ENCODE measurements at places on chromosomes 7 and 10.

DNA sequence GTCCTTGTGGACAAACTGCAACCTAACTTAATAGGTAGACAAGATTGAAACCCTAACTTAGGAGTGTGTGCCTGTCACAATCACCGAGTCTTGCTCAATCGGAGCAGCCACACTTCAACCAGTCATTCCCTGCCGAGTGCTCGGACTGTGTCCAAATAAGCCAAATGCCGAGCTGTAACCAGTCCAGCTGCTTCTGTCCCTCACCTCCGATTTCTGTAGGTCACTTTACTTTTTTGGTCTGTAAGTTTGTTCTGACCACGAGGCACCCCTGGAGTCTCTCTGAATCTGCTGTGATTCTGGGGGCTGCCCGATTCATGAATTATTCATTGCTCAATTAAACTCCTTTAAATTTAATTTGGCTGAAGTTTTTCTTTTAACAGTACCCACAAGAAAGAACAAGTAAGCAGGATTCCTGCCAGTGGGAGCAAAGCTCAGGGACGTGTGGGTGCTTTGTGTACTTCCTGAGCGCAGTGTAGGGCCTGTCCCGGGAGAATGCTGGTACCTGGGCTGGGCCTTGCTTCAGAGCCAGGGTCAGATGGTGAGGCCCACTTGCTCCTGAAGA is 140.1 kb downstream of the ACTR3B start:
- peak; percentile 83 for DNase-seq

GRCh38 chr7:36100226-36100625 is 52.8 kb upstream of the EEPD1 start:
- DNase-seq = peak; percentile 24

- DNase-seq = peak; percentile 84
Measured at GRCh38 chr7:139016931-139017511, 18.8 kb downstream of the ZC3HAV1L start.

DNA sequence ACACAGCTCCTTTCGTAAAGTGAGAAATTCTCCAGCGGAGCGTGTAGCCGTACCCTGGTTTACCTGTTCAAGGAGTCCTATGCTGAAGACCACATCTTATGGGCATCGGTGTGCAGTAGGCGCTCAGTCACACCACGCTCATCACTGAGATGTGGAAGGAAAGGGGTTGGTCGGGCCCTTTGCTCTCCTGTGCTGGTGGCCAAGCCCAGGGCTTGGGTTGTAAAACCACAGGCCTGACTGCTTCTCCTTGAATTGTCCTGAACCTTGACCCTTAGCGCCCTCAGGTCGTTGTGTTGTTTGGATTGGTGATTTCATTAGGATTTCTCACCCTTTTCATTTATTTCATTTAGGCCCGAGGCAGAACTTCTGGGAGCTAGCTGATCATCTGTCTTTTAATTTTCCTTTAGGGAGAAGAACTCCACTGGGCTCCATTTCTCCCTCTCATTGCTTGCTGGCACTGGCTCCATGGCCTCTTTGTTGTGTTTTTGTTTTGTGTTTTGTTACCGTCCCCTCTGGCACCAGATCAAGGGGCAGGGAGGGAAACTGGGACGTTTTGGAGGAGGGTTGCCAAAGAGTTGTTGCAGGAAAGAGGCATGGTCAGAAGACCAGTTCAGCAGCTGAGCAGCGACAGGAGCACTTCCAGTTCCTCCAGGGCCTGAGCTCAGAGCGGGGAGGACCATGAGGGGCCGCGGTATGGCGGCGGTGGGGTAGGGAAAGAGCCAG is 511.4 kb upstream of the GALNT17 start:
- DNase-seq = no peak

DNA sequence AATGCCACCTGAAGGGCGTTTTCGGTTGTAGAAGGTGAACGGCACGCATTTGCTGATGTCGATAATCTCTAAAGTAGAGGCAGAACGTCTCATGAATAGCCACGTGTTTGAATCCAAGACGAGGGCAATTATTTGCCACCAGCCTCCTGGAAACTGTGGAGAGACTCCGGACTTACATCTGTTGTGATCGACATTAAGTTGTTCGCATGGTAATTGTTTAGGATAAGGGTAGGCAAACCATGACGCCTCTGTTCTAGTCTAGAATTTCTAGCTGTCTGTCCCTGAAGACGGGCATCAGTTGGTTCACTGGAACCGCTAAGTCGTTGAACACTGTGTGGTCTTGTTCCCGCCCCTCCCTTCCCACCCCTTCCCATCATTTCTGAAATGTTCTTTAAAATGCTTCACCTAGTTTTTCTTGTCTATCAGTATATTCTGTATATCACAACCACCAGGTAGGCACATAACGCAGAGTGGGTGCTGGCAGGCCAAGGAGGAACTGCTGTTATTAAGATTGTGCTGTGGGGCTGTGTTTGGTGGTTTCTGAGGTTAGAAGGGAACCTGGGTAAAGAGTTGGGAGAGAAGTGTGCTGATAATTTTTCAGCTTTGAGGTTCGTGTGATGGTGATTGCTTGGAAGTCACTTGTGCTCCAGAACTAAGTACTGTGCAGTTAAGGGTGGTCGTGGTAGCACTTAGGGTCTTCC is 1.2 kb downstream of the UBE3C start:
- DNase-seq = no peak

GRCh38 chr10:110360857-110361474 is 56.2 kb upstream of the SMNDC1 start:
- DNase-seq = no peak

DNA sequence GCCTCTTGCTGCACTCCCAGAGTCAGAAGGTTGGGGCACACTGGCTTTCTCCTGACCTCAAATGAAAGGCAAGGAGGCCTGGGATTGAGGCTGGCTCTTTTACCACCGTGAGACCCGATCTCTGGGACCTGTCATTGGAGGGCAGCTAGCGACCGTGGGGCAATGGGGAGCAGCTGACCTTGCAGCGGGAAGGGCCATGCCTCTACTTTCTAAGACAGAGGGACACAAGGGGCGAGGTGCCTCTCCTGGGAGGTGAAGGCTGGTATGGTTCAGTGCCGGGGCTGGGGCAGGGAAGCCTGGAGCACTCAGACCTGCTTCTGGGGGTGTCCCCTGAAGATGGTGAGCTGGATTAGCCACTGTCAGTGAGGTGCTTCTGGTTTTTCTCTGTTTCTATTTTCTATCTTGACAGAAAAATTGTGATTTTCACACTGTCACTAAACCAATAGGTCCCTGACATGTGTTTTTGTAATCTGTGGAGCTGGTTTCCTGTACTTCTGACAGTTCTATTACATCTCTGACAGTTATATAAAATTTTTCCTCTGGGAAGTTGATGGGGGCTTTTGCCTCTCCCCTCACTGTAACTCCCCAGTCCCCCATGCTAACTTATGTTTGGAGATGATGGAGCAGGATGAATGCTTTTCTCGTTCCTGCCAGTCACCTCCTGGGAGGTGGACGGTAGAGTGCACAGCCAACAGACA is 340.8 kb downstream of the RPS24 start:
- no peak for DNase-seq

All from muscle of leg (tissue), 16 donors.